ENCODE measurements at places on chromosomes 1 and 21.

- no peak overlapping the region for H3K4me3 ChIP-seq
- H3K36me3 ChIP-seq, result no peaks in the 10 kb centered on the region
- no peak overlapping the region for H3K27ac ChIP-seq
- no peaks in the 10 kb centered on the region for H3K4me1 ChIP-seq
- no peak for DNase-seq
- peaks cover 39% of the 10 kb centered on the region for H3K27me3 ChIP-seq
Observed at GRCh38 chr1:3074800-3075199, 5.8 kb downstream of the PRDM16 start.

DNA sequence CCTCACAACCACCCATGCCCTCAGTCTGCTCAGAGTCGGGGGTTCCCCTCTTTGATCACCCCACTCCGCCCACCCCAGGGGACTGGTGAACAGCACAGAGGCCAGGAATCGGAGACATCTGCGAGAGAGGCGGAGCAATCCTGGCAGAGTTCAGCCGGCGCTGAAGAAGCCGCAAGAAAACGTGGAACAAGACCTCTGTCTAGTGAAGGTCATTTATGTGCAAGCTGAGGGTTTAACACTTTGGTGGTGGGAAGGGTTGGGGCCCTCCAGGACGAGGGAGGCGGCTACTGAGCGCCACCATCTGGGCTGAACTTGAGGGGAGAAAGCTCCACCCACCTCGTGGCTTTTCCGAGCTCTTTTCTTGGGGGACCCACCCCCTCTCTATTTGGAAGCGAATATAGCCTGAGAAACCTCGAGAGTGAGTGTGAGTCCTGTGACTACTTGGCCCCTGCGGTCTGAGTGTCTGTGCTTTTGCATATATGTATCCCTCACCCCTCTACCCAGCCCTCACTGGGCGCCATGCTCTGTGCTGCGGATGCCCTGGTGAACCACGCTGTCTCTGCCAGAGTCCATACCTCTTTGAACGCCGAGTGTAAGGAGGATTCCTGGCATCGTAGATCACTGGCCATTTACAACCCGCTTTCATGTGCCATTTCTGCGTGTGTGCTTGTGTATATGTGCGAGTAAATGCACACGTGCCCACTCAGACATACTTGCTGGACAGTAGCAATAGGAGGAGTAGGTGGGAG is 1.2 kb upstream of the EPHA10 start:
- peaks cover 2% of the 10 kb centered on the region for H3K36me3 ChIP-seq
- peaks cover 9% of the 10 kb centered on the region for H3K4me1 ChIP-seq
- no peak overlapping the region for H3K27ac ChIP-seq

- peaks cover 19% of the 10 kb centered on the region for H3K36me3 ChIP-seq
- H3K4me1 ChIP-seq, result peaks cover 66% of the 10 kb centered on the region
- peak overlapping the region; percentile 59 for H3K4me3 ChIP-seq
- DNase-seq, result no peak
- H3K27ac ChIP-seq, result peak overlapping the region; percentile 93
Observed at GRCh38 chr1:19468397-19468956, 16.9 kb downstream of the CAPZB start.

GRCh38 chr1:89974256-89974655 is 20.7 kb upstream of the ZNF326 start:
- H3K27ac ChIP-seq, result no peak overlapping the region
- no peak overlapping the region for H3K4me3 ChIP-seq
- H3K4me1 ChIP-seq, result no peaks in the 10 kb centered on the region

GRCh38 chr1:89822999-89823628 is 2.3 kb downstream of the LRRC8D start:
- H3K4me3 ChIP-seq, result peak overlapping the region; percentile 79
- H3K27ac ChIP-seq, result no peak overlapping the region
- DNase-seq, result no peak
- peaks cover 24% of the 10 kb centered on the region for H3K4me1 ChIP-seq

DNA sequence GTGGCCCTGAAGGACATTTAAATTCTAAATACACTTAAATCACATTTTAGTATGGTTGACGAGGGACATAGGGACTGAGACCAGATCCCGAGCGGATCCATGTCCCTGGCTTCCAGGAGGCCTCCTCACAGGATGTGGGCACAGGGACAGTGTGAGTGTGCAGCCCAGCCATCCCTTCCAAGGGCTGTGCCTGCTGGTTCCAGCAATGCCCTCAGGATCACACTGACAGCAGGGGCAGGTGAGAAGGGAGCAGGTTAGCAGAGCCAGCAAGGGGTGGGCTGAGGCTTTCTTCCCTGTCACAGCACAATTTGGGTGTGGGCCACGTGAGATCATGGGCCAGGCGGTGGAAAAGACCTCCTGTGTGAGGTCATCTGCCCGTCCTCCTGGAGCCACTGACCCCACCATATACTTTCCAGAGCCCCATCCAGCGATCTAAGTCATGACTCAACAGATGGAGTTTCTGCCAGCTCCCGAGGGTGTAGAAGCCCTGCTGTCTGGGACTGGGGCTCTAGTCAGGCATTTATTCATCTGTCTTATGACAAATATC is 37.0 kb upstream of the PRSS38 start:
- no peaks in the 10 kb centered on the region for H3K27me3 ChIP-seq
- H3K36me3 ChIP-seq, result peaks cover 8% of the 10 kb centered on the region
- H3K27ac ChIP-seq, result no peak overlapping the region
- H3K4me3 ChIP-seq, result no peak overlapping the region
- DNase-seq, result no peak

DNA sequence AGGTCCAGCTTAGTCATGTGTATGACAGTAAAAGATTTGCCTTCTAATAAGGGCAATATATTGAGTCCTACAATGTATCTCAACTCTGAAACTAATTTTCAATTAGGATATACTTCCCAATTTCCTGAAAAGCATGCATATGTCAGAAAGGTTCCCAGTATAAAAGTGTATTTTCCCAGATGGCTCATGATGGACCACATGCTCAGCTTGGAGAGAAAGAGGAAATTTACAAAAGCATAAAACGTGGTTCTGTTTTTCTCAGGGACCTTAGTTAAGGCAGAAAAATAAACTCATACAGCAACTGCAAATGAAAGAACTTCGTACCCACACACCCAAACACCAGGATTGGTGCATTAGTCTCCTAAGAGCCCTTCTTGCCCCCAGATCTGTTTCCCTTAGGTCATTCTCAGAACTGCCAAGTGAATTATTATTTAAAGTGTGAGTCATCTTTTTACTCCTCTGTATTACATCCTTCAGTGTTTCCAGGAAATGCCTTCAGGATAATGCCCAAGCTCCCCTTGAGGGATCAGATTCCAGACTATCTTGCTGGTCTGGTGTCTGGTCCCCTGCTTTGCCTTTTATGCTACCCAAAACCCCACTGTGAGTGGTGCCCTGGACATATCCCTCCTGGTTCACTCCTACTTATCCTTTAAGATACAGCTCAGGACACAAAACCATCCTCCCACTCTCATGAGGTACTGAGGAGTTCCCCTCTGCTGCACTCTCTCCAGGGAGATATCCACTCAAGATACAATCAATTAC is 57.4 kb downstream of the SSX2IP start:
- no peaks in the 10 kb centered on the region for H3K4me1 ChIP-seq
- H3K27me3 ChIP-seq, result peaks cover 10% of the 10 kb centered on the region
- H3K27ac ChIP-seq, result no peak overlapping the region
- DNase-seq, result no peak

DNA sequence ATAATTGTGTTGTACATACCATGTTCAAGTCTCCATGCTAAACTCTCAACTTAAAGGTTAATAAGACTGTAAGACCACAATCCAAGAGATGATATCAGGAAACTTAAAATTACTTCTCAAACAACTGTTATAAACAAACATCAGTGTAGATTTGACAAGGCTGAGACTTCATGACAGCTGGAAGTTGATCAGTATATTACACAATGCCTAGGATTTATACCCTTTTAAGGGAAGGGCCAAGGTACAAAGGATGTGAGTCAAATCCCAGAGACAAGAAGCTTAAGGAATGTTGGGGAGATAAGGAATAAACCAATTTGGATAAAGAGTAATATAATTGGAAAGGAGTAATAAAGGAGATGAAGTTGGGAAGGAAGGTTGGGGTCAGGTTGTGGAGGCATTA is 98.8 kb downstream of the LBR start:
- H3K4me1 ChIP-seq, result no peaks in the 10 kb centered on the region
- H3K27me3 ChIP-seq, result peaks cover 44% of the 10 kb centered on the region
- no peaks in the 10 kb centered on the region for H3K36me3 ChIP-seq
- H3K27ac ChIP-seq, result no peak overlapping the region

DNA sequence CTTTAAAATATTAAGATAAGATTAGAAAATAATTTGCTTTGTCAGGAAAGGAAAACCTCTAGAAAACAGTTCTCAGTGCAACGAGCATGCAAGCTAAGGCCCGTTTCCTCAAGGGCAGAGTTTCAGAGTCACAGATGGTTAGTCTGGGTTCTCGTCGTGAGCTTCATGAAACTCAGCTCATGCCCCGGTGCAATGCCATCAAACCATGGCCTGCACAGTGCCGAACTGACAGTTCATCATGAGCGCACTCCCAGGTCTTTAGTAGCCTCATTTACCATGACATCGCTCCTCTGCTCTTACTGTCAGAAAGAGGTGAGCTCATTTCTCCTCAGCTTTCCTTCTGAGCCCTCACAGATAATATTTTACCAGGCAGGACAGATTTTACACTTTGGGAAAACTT is 319.2 kb downstream of the NTNG1 start:
- H3K27me3 ChIP-seq, result peaks cover 47% of the 10 kb centered on the region
- no peak overlapping the region for H3K27ac ChIP-seq
- no peak overlapping the region for H3K4me3 ChIP-seq
- DNase-seq, result no peak
- H3K36me3 ChIP-seq, result no peaks in the 10 kb centered on the region
- no peaks in the 10 kb centered on the region for H3K4me1 ChIP-seq
